ENCODE measurements at places on chromosomes 1 and 21. TPM values are rescaled to one million over a fixed set of nuclear protein-coding genes. Genes with fewer than 3 reads are reported as not detected.

DNA sequence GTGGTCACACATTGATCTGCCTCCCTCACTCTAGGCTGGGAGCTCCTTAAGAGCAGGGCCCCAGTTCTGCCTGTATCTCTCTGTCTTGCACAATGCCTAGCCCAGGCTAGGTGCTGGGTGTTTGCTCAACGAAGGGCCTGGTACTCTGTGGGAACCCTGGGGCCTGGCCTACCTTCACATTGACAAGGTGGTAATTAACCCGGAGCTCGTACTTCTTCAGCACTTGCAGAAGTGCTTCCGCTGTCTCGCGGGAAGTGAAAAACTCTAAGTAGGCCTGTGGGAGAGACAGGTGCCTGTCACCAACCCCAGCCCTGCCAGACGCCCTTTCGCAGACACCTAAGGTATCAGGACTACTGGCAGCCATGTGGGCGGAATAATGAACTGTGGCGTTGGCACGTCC, 13.7 kb downstream of the MTHFR start:
- DNase-seq, result no peak

EDARADD gene
- 0.24 TPM for total RNA-seq

DNA sequence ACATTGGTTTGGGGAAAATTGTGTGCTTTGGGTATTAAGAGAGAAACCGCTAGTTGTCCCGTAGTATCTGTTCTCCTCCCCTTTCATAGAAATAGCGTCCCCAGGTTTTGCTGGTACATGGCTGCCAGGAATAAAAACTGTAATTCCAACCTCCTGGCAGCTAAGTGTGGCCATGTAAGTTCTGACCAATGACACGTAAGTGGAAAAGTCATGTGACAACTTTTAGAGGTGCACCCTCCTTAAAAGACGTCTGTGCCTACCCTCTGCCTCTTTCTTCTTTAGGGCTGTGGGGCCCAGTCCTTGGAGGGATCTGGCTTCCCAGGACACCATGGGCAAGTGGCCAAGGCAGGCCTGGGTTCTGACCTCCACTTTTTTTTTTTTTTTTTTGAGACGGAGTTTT, 59.3 kb downstream of the UMODL1 start:
- no peak for DNase-seq

CELA3A gene
- not detected for total RNA-seq

TNFRSF1B gene
- total RNA-seq, result 65.7 TPM

AADACL3 gene
- 0.31 TPM for total RNA-seq

DNA sequence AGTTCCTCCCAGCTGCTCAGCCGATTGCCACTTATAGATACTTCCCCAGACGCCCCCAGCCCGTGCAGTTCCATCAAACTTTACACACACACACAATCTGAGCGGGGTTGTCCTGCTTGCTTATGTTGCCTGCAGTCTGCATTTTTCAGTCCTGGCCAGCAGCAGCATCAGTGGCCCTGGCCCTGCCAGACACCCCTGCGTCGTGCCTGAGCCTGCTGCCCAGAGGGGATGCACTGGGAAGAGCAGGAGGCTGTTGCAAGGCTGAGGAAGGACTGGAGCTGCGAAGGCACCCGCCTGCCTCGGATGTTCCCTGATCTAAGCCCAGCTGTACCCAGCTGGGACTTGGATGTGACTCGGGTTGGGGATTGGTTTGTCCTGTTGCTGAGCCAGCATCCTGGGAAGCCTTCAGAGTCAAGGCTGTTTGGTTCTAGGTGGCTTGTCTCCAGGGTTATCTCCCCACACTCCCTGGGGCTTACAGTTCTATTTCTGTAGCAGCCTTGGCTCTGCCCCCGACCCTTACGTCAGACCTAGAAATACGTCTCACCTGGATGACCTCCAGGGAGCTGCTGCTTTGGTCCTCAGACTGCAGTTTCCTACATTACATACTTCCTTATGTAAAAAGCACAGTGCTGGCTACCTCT, 42.3 kb downstream of the MAN1C1 start:
- DNase-seq, result no peak

CACNA1S gene
- total RNA-seq, result not detected

CCDC27 gene
- not detected for total RNA-seq

DNA sequence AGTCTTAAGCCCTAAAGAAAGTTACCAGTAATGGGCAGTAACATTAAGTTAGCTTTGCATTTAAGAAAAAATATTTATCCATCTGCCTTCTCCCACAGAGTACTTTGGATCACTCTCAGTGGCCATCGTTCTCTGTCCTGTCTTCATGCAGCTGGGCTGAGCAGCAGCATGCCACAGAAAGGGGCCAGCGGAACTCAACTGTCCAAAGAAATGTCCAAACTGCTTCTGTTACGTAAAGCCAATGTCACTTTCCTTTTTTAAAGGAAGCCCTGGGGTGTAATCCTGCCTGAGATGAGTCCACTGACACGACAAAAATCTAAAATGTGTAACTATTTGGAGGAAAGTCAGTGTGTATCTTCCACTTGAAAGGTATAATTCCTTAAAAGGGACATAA, 291.6 kb downstream of the SMYD3 start:
- no peak for DNase-seq
